ENCODE measurements at places on chromosomes 13 and 19.

GRCh38 chr19:8663920-8664670, 33.7 kb downstream of the NFILZ start:
- no peak for DNase-seq

DNA sequence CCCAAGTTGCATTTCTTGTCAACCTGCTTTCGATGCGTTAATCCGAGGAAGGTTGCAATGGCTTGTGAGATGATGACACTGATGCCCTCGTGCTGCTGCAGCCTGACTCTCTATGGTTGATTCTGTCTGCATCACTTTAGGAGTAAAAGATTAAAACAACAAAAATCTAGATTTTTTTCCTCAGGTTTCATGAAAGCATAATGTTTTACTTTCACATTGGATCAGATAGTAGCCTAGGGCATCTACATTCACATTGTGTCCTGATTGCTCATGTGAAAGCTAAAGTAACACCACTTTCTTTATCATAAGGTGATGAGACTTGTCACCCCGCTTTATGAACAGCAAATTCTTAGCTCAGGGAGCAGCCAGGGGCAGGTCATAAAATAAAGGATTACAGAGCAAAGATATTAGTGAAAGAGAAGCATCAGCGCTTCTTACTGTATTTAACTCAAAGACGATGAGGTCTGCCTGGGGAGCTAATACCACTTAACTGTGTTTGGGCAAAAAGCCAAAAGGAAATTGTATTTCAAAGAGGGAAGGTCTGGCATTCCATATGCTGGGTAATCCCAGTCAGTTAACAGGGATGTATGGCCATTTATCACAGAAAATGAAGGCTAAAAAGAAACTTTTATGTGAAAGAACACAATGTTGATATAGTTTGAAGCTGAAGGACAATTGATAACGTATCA, 270.5 kb downstream of the GPC6 start:
- no peak for DNase-seq

- DNase-seq, result no peak
Measured at GRCh38 chr13:28159057-28159456, 20.7 kb downstream of the PAN3 start.

DNA sequence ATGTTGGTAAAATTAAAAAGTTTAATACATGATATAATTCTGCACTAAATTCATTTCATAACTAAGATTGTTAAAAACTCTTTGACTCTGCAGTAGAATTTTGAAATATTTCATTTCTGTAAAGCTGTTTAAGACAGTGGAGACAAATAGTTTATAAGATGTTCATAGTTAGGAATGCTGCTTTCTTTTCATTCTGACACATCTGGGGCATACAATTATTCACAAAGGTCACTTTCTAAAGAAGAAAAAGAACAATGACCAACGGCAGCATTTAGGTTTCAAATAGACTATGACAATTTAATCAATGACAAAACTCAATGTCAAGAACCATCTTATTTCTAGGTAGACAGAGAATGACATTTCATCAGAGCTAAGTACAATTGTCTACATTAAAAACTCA, 1422.1 kb downstream of the PCDH9 start:
- DNase-seq, result no peak

DNA sequence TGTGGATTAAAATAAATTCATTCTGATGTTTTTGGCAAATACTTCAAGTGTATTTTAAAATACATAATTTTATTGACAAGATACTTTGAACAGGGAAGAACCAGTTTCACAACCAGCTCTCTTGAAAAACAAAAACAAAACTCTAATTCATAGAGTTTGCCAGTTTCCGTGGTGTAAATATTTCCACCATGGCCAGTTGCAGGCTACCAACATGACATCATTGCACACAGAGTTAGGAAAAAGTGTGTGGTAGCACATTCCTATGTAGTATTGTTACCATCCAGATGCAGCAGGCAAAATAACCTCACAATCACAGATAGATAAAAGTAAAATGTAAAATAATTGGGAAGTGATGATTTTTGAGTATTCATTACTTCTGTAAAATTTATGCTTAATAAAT, 7.7 kb upstream of the RNF113B start:
- no peak for DNase-seq

DNA sequence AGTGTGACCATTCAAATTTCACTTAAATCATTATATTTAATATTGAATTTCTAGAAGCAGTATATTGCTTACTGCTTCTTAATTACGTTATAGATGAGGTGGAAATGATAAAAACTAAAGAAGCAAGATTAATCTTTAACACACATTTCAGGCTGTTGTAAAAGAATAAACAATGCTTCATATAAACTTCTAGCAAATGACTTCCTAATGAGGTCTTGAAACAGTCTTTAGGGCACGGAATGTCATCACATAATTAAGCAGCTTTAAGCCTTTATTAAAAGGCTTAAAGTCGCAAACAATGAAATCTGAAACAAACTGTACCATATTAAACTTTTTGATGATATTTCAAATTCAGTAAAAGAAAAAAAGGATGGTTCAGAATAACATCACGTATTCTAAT, 1.9 kb downstream of the SLITRK6 start:
- DNase-seq, result no peak

DNA sequence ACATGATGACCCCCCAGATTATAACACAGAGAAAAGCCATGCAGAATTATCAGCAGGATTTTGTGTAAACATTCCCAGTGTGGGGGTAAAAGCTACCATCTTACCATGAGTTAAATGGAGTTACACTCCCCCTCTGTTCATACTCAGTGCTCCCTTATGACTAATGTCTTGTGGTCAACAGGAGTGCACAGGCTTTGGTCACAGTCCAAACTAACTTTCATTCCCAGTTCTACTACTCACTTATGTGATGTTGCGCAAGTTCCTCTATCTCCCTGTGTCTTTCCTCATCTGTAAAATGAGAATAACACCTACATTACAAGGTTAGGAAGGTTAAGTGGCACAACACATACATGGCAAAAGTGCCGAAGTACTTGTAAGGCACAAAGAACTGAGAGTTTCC, 277.9 kb downstream of the RBM26 start:
- no peak for DNase-seq

DNA sequence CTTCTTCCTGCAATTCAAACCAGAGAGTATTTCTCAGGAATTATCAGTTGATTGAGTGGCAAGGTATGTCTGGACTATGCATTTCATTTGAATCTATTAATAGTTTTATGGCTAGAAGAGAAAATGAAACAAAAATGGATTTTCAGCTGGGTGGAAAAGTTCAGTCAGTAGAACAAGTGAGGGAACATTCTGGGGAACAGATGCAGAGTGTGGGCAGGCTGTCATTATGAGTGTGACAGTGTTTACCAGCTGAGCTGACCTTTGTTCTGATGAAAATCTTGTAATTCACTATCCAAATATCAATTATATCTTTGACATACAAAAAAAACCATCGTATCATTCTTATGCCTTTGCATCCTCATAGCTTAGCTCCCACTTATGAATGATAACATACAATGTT, 2.6 kb upstream of the CLC start:
- DNase-seq, result no peak

DNA sequence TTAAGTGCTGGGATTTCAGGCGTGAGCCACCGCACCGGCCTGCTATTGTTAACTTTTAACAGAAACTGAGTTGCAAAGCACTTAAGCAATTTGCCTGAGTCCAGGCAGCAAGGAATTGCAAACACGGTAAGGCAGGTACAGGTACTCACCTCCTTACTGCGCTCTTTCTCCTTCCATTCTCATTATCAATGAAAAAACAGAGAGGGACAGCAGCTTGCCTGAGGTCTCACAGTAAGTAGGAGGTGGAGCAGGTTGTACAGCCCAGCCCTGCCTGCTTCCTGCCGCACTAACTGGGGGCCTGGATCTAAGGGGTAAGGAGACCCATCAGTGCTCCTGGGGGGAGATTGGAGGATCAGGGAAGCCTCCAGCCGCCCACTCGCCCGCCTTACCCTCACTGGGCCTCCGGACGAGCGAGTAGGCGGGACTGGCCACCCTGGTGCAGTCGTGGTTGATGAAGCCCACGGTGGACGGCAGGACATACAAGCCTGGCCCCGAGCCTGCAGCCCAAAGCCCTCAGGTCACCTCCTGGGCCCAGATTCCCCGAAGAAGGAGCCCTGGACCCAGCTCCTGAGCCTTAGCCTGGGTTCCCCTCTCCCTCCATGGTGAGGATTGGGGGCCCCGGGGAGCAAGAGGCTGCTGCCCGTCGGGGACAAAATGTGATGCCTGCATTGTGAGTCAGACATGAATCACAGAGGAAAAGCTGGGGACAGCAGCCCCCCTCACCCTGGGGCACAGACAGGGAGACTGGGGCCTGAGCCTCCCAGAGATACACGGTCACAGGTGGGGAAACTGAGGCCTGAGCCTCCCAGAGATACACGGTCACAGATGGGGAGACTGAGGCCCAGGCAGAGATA, 11.4 kb upstream of the SHC2 start:
- DNase-seq, result no peak

- peak; percentile 91 for DNase-seq
Measured at GRCh38 chr19:13172346-13173138, 22.3 kb downstream of the IER2 start.

- DNase-seq, result no peak
Measured at GRCh38 chr13:30829145-30829832, 76.8 kb upstream of the MEDAG start.

DNA sequence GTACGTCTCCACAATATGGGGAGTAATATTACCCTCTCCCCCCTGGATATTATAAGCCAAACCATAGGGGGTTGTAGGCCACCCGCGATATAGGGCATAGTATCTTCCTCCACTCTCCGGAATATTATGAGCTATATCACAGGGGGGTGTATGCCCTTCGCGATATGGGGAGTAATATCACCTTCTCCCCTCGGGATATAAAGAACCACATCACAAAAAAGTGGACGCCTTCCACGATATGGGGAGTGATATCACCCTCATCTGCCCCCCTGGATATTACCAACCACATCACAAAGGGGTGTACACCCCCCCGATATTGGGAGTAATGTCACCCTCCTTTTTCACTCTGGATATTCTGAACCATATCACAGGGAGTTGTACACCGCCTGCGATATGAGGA, 65.5 kb upstream of the CEACAM21 start:
- no peak for DNase-seq

- no peak for DNase-seq
Measured at GRCh38 chr13:83449668-83450395, 432.4 kb downstream of the SLITRK1 start.

DNA sequence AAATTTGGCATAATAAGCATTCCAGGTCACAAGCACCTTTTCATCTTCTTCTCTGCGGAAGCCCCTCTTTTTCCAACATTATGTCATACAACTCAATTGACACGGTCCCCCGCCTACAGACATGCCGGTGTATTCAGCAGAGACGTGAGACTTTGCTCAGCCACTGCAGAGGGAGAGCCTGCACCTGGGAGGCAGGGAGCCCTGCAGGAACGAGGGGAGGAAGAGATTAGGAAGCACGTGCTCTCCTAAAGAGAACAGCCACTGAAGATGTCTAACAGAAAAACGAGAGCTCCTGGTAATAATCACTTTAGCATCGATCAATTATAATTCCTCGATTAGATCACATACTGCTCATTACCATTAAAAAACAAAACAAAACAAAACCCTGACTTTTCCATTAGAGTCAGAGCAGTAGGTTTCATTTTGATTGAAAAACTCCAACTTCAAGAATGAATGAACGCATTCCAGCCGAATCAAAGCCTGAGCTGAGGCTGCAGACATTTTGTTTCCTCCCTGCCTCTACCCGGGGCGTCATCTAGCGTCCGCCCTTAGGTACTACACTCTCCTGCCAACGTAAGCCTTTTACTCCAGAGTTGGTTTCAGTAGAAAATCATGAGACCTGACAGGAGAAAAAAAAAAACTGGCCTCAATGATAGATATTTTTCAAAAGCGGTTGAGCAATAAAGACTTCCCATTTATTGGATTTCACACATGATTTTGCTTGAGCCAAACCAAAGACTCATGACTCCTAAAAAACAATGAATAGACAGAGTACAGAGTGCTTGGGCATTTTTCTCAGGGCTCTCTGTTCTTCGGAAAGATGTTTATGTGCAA, 194.5 kb downstream of the KATNAL1 start:
- DNase-seq, result peak; percentile 92

- DNase-seq, result no peak
Measured at GRCh38 chr13:26759907-26760831, at the start of gene GPR12. TSS of gene GPR12 (minus strand) at chr13:26760786. CDS start at chr13:26759827, 959 bp downstream.

- DNase-seq, result no peak
Measured at GRCh38 chr13:42190529-42190928, 81.4 kb upstream of the AKAP11 start.

- DNase-seq, result no peak
Measured at GRCh38 chr19:41698746-41699230, 9.6 kb upstream of the CEACAM5 start.

DNA sequence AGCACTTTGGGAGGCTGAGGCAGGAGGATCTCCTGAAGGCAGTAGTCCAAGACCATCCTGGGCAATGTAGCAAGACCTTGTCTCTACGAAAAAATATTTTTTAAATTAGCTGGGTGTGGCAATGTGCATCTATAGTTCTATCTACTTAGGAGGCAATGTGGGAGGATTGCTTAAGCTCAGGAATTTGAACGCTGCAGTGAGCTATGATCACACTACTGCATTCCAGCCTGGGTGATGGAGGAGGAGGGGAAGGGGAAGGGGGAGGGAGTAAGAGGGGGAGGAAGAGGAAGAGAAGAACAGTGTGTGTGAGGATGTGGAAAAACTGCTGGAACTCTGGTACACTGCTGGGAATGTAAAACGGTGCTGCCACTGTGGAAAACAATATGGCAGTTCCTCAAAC, 9.2 kb upstream of the CLIP3 start:
- DNase-seq, result no peak

DNA sequence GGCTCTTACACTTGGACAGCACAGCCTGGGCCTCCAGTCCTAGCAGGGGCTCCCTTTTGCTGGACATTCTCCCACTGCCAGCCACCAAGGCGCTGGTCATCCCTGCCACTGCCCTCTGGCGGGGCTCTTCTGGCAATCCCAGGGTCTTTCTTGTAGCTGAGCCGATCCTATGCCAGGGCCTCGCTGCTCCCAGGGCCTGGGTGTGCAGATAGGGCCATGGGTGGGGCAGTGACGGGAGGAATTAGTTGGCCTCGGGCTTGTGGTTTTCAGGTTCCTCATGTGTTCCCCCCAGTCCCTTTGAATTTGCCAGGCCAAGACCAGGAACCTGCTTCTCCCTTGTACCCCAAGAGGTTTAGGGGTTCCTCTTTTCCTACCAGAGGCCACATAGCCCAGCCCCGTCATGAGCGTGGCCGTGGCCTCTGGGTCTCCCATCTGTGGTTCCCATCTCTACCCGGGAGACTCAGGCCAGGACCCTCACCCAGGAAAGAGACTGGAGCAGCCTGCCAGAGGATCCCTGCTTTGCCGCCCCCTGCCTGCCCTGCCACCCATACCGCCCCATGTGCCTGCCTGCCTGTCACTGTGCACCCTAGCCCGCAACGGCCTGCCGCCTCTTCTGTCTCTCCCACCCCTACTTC, 26.2 kb downstream of the TMED1 start:
- no peak for DNase-seq

GRCh38 chr13:31807090-31807541, 67.8 kb downstream of the RXFP2 start:
- no peak for DNase-seq

- DNase-seq, result no peak
Measured at GRCh38 chr13:110911880-110912279, 3.0 kb downstream of the ANKRD10 start.

- no peak for DNase-seq
Measured at GRCh38 chr19:19823916-19824315, 2.4 kb upstream of the ZNF506 start.

- DNase-seq, result peak; percentile 80
Measured at GRCh38 chr19:44847144-44848035, 1.3 kb downstream of the NECTIN2 start.

GRCh38 chr13:75790198-75790970, 154.3 kb downstream of the LMO7 start:
- no peak for DNase-seq
